Endothelial cell of umbilical vein (primary cell): ENCODE measurements at places on chromosomes 11 and 22.

GRCh38 chr11:65781962-65782815, 1.4 kb upstream of the AP5B1 start:
- no peak for DNase-seq

- peak; percentile 31 for DNase-seq
Measured at GRCh38 chr11:33259869-33260268, 2.7 kb downstream of the HIPK3 start.

DNA sequence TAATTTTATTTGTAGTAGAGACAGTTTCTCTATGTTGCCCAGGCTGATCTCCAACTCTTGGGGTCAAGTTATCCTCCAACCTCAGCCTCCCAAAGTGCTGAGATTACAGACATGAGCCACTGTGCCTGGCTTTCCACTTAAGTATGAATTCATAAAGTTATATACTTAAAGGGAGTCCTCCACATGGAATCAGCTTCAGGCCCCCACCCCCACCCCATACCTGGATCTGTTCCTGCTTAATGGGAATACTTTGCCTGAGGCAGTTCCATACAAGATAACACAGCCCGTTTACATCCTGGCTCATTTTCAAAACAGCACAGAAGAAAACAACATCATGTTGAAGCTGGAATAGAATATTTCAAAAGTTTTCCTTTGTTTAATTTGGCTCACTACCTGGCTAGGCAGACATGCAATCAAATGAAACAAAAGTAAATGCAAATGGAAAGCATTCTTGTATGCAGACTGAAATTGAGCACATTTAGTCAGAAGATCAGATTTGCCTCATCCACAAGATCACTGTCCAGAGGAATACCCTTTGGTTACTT, 82.4 kb downstream of the FAT3 start:
- peak; percentile 6 for DNase-seq

DNA sequence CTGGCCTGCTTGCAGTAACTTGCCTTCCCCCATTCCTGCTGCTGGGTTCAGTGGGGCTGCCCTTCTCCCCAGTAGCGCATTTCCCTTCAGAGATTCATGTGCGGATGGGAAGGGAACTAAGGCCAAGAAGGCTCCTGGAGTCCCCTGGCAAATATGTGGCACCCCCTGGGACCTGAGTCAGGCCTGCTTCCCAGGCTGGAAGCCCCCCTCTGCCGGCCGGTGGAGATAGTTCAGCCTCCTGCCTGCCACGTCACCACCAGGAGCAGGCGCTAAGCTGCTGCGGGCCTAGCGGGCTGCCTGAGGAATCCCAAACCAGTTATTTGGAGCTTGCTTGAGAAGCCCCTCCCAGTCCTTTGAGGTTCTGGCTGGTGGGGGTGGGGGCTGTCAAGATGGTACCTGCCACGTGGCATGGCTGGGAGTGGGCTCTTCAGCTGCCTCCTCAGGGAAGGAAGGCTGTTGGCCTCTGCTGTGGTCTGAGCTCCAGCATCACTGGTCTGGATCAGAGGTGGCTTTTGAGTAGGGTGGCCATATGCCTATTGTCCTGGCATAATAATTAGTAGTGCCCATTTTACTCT, 2.0 kb downstream of the SERPINH1 start:
- DNase-seq: peak; percentile 85

GRCh38 chr22:46303347-46303965, 6.8 kb downstream of the GTSE1 start:
- no peak for DNase-seq

GRCh38 chr22:20026996-20027601, 6.2 kb downstream of the TANGO2 start:
- no peak for DNase-seq

- no peak for DNase-seq
Measured at GRCh38 chr22:45397806-45398205, 15.6 kb downstream of the SMC1B start.

DNA sequence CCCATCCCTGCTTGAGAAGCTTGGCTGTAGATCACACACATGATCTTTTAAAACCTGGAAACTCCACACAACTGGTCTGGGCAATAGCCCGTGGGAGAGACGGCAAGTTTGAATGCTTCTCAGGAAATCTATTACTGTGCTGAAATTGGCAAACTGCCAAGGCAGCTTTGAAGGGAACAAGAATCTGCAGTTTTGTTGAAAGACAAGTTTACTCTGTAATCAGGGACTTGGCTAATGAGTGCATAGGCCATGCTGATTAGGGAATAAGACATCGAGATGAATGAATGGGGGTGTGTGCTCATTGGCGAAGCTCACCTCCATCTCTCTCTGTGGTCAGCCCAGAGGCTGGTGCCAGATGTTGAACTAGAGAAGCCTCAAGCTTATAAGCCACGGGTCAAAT, 218.8 kb downstream of the HIPK3 start:
- DNase-seq: peak; percentile 72

DNA sequence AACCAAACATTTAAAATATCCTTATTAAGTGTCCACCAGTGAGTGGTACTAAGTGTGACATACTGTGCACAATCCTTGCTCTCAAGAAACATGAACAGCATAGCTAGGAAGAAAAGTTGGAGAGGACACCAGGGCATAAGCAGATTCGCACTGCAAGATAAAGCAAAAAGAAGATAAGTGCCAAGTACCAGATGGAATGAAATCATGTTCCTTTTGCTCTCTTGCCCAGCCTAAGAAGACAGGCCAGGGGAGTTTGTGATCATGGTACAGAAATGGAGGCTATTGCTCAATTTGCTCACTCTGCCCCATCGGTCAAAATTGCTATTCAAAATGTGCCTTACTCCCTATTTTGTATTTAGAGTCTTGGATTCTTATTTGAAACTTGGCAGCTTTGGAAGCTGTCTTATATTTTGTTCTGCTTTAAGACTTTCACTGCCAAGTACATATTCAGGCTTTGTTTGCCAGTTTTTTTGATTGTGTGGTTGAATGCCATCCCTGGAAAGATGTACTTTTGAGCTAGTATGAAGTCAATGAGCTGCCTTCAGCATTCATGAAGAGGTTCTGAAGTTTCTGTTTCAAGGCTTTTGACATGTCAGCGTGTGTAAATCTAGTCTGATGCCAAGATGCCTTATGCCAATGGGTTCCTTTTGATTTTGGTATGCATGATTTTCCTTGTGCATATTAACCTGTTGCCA, 90.3 kb downstream of the PAX6 start:
- no peak for DNase-seq

GRCh38 chr11:129368889-129369672, 6.6 kb upstream of the BARX2 start:
- no peak for DNase-seq

DNA sequence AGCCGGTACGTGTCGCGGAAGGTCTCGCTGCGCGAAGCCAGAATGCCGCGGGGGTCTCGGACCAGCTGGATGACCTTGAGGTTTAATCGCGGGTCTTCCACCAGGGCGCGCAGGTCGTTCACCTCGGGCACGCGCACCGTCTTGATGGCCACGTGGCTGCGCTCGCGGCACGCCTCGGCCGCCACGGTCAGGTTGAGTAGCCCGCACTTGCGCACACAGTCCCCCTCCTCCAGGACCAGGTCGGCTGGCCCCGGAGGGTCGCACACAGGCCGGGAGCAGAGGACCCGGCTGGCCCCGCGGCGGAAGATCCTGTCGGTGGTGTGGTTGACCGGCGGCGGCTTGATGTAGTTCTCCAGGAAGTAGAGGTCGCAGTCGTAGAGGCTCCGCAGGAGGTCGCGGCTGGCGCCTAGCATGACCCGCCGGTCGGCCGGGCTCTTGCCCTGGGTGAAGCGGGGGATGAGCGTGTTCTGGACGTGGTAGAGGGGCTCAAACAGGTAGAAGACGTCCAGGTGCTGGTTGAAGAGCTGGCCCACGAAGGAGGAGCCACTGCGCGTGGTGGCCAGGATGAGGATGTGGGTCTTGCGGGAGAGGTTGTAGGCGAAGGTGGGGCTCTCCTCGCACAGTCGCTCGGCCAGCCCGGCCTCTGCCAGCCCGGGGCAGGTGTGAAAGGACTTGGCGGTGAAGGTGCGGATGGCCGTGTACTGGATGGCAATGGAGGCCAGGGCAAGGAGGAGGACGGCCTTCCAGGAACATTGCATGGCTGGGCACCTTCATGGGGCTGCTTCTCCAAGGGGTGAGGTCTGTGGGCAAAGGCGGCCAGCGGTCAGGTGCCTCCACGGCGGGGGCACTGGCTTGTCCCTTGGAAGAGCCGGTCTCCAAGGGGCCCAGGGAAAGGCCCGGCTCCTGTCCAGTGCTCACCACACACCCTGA, 15.0 kb downstream of the CHST1 start:
- DNase-seq: no peak

GRCh38 chr11:8913961-8914660, 3.1 kb downstream of the AKIP1 start:
- peak; percentile 57 for DNase-seq

GRCh38 chr11:76090174-76090573, 116.1 kb downstream of the WNT11 start:
- DNase-seq: no peak

- no peak for DNase-seq
Measured at GRCh38 chr11:3920148-3920852, 64.8 kb downstream of the STIM1 start.

DNA sequence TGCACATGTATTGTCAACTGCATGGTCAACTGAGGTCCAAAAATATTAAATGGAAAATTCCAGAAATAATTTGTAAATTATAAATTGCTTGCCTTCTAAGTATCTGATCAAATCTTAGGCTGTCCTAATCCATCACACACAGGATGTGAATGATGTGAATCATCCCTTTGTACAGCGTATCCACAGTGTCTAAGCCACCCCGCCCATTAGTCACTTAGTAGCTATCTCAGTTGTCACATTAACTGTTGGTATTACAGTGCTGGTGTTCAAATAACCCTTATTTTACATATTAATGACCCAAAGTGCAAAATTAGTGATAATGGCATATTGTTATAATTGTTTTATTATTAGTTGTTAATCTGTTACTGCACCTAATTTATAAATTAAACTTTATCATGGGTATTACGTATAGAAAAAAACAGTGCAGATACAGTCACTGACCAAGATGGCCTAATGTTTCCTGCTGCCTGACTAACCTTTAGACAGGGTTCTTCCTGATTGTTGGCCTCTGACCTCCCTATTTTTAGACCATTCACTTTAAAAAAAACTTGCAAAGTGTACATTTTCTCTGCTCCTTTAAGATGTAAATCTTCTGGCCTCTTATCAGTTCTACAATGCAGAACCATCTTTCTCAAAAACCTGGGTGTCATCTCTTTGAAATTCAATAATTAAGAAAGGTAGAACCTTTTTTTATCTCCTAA, 2.9 kb upstream of the SVIP start:
- peak; percentile 37 for DNase-seq

- DNase-seq: no peak
Measured at GRCh38 chr11:2853997-2854560, 31.5 kb downstream of the CDKN1C start.

DNA sequence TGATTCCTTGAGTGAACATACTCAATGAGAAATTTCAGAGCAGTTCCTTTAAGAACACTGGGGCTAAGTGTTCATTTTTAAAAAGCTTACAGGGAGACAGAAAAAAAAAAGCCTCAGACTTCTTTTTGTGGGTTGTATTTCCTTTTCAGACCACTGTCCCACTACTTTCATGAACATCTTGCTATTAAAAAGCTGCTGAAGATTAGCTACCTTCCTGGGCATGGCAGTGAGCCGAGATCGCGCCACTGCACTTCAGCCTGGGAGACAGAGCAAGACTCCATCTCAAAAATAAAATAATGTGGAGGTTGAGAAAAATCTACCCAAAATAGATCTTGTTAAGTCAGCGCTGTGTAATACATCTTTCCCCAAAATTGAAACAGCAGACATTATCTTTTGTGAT, 10.8 kb downstream of the TRAF6 start:
- DNase-seq: no peak

- peak; percentile 18 for DNase-seq
Measured at GRCh38 chr11:68584097-68584496, 100.2 kb upstream of the GAL start.

DNA sequence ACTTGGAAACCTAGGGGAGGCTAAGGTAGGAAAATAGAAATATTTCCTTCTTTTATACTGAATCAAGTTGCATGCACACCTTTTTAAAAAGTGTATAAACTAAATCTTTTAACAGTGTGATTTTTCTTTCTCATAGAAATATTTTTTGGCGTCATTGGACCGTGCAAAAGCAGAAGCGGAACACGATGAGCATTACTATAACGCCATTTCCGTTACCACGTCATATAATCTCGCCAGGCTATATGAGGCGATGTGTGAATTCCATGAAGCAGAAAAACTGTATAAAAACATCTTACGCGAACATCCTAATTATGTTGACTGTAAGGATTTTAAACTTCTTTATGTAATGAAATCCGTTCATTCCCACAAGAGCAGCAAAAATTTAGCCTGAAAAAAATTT, 13.4 kb downstream of the CTR9 start:
- DNase-seq: no peak

DNA sequence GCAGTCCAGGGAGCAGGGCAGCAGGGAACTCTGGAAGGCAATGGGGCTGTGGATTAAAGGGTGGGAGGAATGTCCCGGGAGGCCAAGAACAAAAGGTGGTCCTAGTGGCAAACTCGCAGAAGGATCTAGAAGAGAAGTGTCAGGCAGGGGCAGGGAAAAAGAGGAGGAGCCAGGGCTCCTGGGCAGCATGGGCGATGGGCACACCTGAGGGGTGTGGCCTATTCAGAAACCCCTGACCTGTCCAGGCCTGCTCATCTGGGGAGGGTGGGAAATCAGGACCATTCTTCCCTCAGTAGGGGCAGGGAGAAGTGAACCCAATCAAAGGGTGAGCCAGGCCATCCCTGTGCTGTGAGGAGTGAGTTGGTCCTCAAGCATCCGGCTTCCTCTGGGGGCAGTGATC, 108.6 kb downstream of the TRIM29 start:
- no peak for DNase-seq

- DNase-seq: no peak
Measured at GRCh38 chr11:18352581-18352980, 30.2 kb downstream of the GTF2H1 start.

- DNase-seq: peak; percentile 68
Measured at GRCh38 chr11:90204832-90205646, 17.8 kb downstream of the CHORDC1 start.

DNA sequence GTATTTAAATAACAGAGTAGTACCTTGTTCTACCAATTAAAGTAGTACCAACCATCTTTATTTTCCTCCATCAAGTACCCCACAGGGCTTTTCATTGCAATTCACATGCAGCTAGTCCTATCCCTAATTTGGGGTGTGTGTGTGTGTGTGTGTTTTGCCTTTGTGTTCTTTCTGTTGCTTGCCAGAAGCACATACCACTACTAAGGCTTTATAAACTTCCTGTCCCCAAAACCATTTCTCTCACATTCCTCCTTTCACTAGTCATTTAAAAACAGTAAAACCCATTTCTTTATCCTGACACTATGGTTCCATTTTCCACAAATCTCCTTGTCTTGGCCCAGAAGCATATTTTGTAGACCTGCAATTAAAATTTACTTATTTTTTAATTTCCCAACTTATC, 54.6 kb downstream of the SLC36A4 start:
- DNase-seq: no peak

GRCh38 chr11:121553806-121554205, 101.0 kb upstream of the SORL1-AS1 start:
- DNase-seq: no peak

GRCh38 chr11:92954003-92954402, 15.4 kb upstream of the MTNR1B start:
- DNase-seq: no peak

- DNase-seq: no peak
Measured at GRCh38 chr11:21771097-21771496, 421.8 kb upstream of the ANO5 start.
